HEK293T (cell line): ENCODE measurements at places on chromosomes 6 and 20.

DNA sequence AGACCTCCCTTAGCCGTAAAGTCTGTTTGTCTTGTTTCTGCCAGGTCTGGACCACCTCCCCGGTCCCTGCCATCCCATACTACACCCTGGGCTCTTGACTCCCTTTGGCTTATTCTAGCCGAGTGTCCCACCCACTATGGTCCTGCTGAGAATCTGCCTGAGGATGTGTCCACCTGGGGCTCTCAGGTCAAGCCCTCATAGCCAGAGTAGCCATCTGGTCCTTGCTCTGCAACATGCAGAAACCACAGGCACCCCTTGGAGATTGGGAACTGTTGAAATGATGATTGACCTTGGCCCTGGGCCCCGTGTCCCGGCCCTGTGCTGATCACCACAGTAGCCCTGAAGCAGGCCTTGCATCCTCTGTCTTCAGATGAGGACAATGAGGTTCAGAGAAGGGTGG lies 44.0 kb downstream of the VSTM2L start:
- DNase-seq: no peak

- no peak for DNase-seq
Measured at GRCh38 chr20:51350941-51351631, 191.4 kb downstream of the NFATC2 start.

- DNase-seq: no peak
Measured at GRCh38 chr6:30787954-30788353, 43.6 kb upstream of the IER3 start.

GRCh38 chr6:119148825-119149525 lies 70.5 kb upstream of the FAM184A start:
- no peak for DNase-seq

- no peak for DNase-seq
Measured at GRCh38 chr6:77124604-77125003, 338.7 kb downstream of the HTR1B start.

GRCh38 chr20:39946931-39947330 lies 742.1 kb downstream of the MAFB start:
- DNase-seq: no peak

DNA sequence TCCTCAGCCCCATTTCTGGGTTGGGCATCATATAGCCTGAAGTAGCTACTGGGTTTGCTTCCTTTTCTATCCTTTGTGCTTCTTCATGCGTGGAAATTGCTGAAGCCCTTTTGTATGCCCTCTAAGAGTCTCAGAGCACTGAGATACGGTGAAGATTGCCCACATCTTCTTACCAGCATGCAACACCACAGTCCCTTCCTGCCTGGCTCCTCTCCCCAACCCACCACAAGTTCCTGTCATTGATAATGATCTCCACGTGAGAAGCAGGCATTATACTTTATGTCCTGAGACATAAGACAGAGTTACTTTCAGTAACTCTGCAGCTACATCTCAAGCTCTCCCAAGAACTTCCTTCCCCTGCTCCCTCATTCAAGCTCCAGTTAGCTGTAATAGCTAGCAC lies 15.8 kb upstream of the PLCB4 start:
- no peak for DNase-seq

DNA sequence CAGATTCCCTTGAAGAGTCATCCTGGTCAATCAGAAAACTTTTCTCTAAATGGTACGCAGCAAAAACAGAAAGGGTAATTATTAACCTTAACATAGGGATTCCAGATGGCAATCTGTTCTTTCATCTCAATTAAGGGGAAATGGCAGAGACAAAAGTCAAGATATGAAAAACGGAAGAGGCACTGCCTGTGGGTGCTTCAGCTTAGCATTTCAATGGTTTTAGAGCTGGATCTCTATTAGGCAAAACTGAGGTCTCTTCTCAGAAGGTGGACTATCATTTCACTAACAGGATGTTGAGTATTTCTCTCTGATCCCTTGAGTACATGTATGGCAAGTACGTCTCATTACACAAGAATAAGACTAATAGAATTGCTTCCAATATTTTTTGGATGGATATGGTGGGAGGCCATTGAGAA lies 296.9 kb downstream of the HIVEP2 start:
- DNase-seq: no peak

DNA sequence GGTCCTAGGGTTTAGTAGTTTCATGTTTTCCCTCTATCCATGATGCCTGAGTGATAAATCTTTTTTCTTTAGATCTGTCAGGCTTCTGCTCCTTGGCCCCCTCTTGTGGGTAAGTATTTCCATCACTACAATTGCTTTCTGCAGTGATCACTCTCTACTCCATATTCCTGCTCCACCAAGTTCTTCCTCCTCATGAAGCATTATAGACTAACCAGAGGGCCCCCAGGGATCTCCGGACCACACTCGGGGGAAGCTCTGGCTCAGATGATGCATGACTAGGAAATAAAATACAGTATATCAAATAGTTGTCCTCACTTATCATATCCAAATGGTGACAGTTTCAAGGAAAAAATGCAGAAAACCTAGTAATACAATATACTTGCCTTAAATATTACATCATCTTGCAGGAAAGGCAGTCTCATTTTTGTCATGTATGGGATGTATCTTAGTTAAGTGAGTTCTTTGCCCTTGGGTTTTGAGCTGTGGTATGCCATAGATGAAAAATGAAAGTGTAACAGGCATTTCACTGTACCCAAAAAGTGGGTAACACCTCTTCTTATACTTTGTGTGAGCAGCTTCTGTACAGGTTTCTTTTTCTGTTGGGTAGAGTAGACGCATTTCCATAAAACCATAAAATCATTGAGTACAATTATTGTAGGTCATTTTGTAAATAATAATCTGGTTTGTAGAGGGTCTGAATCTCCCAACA lies 200.9 kb upstream of the EYA4 start:
- peak; percentile 62 for DNase-seq

DNA sequence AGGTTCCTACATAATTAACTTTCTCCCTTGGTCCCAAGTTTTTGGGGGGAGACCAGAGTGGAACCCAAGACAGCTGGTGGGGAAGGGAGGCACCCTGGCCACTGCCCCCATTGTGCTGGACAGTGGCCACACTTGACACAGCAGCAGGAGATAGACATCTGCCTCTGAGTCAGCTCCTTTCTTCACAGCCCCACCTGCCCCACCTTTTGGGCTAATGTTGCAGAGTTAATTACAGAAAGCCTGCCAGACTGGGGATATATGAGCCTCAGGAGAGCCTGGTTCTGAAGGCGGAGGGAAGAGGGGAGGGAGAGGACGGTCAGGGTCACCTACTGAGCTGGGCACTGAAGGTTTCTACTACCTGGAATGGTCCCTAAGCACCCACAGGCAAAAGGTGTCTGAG lies 50.6 kb downstream of the MAFB start:
- DNase-seq: no peak

- DNase-seq: peak; percentile 49
Measured at GRCh38 chr6:120826253-120826652, 508.0 kb downstream of the TBC1D32 start.

- no peak for DNase-seq
Measured at GRCh38 chr6:113809826-113810225, 47.3 kb upstream of the MARCKS start.

DNA sequence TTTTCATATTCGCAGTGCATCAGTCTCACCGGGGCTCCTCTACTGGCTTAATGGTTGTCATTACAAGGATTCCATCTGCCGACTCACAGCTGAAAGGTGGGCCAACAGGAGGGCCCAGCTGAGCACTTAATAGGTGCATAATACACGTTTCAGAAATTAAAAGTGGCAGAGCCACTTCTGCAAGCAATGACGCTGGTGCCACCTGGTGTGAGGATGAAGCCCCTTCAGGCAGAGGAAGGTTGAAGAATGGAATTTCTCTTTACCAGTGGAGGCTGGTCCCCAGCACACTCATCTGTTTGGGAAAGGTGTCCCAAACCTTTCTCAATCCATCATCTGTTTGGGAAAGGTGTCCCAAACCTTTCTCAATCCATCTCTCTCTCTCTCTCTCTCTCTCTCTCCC lies 8.2 kb upstream of the STMND1 start:
- no peak for DNase-seq

DNA sequence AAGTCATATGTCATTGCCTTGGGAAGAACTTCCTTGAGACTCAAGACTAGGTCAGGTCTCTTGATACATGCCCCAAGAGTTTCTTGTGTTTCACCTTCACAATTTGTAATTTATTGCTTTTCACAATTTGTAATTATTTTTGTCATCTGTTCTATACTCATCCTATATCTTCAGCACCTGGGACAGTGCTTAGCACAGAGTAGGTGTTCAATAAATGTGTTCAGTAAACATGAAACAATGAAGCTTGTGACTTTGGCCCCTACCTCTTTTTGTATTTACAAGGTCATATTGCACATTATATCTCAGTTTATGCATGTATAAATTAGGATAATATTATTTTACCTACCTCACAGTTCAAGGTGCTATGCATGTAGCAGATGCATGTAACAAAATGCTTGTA lies 21.5 kb upstream of the SRPK1 start:
- no peak for DNase-seq
